ENCODE measurements at places on chromosomes 12 and 14.
A peak's percentile ranks its signal among the peaks of the same experiment; 100 is the strongest.

DNA sequence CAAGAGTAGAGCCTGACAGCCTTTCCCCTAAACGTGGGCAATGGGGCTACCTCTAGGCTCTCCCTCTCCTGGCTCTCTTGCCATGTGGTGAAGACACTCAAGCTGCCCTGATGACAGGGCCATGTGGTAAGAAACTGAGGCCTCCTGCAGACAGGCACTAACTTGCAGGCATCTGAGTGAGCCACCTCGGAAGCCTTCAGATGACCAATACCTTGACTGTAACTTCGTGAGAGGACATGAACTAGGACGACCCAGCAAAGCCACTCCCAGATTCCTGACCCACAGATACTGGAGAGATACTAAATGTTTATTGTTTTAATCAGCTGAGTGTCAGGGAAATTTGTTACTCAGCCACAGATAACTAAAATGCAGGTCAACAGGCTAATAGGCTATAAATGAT lies 96.4 kb downstream of the EFCAB11 start:
- DNase-seq: no peak

DNA sequence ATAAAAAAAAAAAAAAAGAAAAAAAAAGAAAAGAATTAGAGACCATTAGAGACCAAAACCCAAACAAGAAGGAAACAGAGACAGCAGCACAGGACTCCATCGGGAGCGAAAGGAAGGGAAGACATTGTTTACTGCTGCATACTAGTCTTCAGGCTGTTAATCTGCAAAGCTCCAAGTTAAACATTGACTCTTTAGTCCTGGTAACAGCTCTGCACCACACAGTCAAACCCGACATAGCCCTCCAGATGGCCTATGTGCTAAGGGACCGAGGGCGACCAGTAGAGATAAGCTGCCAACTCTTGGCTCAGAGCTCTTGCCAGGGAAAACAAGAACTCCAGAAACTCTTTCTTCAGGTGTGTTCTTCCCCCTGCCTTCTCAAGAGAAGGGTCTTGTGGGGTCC lies 7.8 kb downstream of the P2RX4 start:
- DNase-seq: peak; percentile 36

GRCh38 chr14:60303745-60304144 lies 54.7 kb downstream of the PPM1A start:
- no peak for DNase-seq

- DNase-seq: no peak
Measured at GRCh38 chr14:89304561-89304960, 112.5 kb downstream of the FOXN3 start.

GRCh38 chr14:64945431-64946178 lies 3.1 kb upstream of the GPX2 start:
- DNase-seq: no peak

GRCh38 chr12:106600503-106600902 lies 17.7 kb downstream of the RFX4 start:
- DNase-seq: no peak

DNA sequence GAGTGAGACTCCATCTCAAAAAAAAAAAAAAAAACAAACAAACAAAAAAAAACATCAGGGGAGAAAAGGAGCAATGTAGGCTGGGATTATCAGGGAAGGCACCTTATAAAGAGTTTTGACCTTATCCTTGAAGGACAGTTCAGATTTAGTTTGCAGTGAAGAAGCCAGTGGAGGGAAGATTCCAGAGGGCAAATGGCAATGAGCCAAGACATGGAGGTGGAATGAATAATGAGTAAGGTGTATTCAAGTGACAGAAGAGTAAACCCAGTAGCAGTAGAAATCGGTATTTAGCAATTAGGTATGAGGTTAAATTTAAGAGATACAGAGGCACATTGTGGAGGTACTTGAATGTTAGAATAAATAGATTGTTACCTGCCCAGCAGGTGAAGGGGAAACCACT lies 2.2 kb upstream of the DUSP16 start:
- no peak for DNase-seq

DNA sequence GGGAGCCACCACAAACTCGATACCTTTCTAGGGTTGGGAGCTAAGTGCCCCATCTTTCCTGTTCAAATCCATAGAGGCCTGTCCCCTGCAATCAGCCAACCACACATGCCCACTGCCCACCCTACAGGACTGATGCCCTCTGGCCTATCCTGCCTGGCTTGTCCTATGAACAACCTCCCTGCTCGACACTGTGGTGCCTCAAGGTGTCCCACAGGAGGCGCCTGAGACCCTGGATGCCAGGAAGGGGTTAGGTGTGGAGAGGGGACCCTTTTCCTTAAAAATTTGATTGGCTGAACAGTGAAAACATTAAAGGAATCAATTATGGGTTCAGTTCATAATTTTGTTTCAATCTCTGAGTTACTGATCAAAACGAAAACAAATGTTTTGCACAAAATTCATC lies 97.3 kb upstream of the FZD10 start:
- DNase-seq: no peak

GRCh38 chr14:21846227-21846885 lies 172.7 kb upstream of the OR4E1 start:
- peak; percentile 98 for DNase-seq

- no peak for DNase-seq
Measured at GRCh38 chr12:89451841-89452251, 72.8 kb downstream of the GALNT4 start.

DNA sequence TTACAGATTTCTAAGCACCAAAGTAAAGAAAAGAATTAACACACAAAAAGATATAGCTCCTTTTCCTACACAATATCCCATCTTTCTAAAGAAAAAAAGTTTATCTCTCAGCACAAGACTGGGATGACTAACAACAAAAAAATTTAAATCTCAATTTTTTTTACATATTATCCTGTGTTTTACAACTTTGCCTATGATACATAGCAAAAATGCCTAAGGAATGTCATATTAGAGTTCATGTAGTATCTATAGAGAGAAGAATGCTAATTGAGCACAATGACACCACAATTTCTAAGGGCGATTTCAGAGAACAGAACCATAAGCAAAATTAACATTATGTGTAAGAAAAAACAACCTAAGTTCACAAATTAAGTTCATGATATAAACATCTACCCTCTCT lies 16.3 kb downstream of the C2CD5 start:
- DNase-seq: no peak

- DNase-seq: no peak
Measured at GRCh38 chr12:67085699-67086098, 183.5 kb upstream of the CAND1 start.

DNA sequence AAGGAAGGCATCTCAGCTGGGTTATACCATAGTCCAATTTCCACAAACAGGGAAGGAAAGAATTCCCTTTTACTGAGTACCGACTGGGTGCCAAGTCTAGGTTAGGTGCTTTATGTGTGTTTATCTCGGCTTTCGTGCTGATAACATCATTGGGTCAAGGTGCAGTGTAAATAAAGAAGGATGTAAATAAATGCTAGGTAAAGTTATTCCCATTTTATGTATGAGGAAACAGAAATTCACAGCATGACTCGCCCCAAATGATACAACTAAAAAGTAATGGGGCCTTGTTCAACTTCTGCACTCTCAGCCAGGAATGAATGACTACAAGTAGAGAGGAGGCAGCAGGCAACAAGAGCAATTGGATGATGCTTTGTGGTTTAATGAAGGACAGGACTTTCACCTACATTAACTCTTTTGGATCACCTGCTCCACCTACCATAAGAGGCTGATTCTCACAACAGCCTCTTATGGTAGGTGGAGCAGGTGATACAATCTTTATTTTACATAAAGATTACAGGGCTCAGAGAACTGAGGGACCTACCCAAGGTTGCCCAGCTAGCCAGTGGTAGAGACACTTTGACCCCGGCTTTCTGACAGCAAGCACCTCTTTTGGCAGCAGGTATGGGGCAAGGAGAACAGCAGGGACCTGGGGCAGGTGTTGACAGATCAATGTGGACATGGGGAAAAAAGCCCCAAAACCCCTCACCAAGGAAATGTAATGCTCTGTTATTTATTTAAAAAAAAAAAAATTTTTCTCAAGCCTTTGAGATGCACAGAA lies 213.4 kb upstream of the NUDT4 start:
- DNase-seq: no peak

GRCh38 chr12:11793921-11794710 lies 144.6 kb downstream of the ETV6 start:
- DNase-seq: no peak

GRCh38 chr12:104232609-104233280 lies 17.2 kb downstream of the TXNRD1 start:
- DNase-seq: no peak

DNA sequence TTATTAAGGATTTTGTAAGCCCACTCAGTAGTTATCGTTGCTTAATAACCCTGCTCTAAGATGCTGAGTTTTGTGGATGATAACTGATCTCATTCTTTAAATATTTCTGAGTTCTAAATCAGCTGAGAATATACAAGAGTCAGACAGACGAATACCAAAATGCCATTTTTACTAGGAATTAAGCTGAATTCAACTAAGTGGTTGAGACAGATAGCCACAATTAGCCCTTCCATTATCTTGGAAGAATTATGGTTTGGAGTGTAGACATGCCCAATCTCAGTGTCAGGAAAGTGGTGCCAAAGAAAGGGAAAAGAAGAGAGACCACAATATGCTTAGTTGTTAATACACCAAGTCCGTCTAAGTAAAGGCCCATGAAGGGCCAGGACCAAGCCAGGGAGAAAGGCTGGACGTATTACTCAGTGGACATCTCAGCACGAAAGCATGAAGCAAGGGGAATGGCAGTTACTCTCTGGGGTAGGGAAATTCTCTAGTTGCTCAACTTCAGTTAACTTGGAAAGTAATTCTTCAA lies 58.6 kb downstream of the KCNA5 start:
- no peak for DNase-seq

DNA sequence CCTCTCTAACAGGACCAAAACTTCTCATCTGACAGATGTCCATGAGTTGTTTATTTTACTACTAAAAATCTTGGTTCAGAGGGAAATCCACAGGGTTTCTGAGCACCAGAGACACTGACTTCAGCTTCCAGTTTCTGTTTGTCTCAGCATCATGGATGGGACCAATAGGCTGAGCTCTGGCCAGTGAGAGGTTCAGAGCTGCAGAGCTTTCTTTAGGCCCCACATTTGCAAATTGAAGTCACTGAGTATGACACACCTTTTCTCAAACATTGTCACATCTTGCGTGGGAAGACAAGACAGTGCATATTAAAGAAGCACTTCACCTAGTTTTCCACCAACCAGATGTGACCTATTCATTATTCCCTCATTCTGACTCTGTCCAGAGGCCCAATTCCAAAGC lies 45.2 kb downstream of the RDH12 start:
- DNase-seq: no peak

All from NCI-H82 (cell line).